T-cell (primary cell): ENCODE measurements at places on chromosomes 7 and 10.

GRCh38 chr10:72123616-72124015 is 35.3 kb upstream of the SPOCK2 start:
- DNase-seq: no peak

DNA sequence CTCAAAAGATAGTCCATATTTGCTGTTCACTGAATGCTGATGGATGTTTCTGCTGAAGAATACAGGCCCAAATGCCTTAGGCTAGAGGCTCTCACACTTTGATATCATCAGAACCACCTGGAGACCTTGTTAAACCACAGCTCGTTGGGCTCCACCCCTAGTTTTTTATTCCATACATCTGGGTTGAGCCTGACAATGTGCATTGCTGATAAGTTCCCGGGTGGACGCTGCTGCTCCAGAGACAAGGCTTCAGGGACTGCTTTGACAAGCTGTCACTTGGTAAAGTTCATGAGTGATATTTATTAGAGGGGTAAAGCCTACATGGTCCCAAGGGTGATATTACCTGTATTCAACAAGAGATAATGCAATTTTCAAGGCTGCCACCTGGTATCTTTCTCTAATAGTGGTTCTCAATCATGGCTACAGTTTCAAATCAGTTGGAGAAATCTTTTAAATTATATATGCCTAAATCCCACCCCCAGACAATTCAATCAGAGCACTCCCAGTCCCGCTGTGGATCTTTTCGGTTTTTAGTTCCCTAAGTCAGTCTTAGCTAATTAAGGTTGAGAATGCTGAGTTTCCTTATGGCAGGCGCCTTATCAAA is 107.1 kb upstream of the GSDME start:
- DNase-seq: no peak

DNA sequence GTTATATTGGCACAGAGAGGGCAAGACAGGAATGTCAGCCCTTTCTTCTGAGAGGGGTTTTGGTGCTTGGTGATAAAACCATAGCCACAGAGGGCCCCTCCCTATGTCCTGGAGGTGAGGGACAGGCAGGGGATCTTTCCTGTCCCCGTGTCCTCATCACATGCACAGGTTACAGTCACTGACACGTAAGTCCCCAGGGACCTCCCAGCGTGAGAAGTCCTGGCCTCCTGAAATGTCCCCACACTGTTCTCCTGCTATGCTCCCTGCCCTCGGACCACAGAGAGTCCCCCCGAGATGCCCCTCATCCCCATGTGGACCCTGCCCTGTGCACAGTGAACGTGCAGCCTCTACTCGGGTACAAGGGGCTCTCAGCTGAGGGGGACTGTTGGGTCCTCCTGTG is 260.4 kb downstream of the ZMYND11 start:
- DNase-seq: no peak

GRCh38 chr7:91165846-91166230 is 98.4 kb upstream of the FZD1 start:
- DNase-seq: no peak

DNA sequence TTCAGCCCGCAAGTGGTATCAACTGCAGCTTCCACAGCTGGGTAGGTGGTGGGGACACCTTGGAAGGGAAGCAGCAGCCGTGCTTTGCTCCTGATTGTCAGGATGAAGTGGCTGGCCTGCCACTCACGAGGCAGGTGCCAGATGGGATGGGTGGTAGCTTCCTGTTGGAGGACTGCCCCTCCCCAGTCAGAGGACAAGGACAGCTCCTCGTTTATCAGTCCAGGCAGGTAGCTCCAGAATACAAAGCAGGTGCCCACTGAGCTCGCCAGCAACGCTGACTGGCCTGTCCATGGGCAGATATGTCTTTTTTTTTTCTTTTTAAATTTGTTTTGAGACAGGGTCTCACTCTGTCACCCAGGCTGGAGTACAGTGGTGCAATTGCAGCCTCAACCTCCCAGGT is 431.3 kb downstream of the GALNT17 start:
- DNase-seq: no peak

DNA sequence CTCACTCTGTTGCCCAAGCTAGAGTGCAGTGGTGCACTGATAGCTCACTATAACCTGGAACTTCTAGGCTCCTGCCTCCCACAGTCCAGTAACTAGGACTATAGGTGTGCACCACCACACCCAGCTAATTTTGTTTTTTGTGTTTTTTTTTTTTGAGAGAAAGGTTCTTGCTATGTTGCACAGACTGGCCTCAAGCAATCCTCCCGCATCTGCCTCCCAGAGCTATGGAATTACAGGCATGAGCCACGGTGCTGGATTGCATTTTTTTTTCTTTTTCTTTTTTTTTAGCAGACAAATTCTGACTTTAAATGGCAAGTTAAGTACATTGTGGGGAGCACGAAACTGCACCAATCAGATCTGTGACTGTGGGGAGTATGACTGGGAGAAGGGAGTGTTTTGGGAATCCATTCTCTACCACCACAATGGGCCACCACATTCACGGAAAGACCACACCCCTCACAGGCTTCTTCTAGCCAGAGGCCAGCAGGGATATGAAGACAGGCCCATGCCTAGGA is 58.1 kb upstream of the MSMB start:
- DNase-seq: no peak

- DNase-seq: no peak
Observed at GRCh38 chr7:90401989-90402388, 1.3 kb upstream of the CLDN12 start.

DNA sequence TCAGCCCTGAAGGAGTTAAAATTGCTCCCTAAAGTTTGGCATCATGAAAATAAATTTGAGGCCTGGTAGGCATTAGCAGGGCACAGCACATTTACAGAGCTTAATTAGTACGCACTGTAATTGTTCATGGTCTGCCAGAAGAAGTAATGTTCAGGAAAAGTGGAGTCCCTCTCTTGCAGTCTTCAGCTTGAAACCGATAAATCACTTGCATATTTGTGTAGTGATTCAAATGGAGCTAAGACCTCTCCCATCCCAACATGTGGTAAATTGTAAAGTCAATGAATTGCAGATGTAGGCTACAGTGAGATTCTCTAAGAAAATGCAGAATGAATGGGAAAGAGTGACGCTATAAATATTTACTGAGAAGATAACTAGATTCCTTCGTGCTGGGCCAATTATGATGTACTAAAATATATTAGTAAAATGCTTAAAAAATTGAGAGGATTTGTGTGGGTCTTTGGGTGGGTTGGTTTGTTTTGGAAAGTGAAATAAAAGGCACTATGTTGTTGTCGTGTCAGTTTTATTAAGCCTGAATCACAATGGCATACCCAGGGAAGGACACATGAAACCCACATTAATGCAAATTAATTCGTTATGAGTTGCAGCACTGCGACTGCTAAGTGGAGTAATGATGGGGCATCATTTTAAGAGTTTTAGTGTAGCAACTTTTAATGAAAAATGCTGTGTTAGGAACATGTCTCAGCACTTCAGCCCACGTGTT is 8.4 kb downstream of the TCF7L2 start:
- DNase-seq: no peak

GRCh38 chr7:114416129-114416990 is 1.7 kb downstream of the FOXP2 start:
- no peak for DNase-seq

DNA sequence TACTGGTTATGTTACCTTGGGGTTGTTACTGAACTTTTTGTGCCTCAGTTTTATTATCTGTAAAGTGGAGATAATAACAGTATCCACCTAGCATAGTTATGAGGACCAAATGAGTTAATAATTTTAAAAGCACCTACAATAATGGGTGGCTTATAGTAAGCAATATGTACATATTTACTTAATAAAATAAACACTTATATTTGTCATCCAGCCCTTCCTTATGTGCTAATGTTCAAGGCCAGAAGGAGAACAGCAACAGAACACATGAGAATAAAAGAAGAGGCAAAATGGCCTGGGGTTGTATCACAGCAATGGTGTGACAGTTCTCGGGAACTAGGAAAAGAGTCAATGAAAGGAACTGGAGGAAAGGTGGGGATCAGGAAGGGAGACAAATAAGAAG is 255.4 kb upstream of the LRGUK start:
- no peak for DNase-seq

DNA sequence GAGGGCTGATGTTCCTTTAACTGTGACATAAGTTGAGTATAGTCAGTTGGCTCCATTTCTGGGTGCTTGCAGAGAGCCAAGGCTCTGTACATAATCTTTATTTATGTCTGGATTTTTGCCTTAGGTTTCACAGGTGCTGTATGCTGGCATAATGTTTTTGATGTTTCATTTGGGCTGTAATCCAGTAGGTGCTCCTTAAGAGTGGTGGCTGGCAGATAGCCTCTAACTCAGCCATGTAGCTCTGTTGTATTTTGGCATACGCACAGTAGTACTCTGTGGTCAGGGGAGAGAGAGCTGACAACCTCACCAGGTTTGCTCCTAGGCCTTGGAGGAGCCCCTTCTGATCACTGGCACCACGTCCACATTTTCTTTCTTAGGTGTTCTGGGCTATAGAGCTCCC is 61.1 kb downstream of the RNF133 start:
- no peak for DNase-seq

GRCh38 chr10:131244836-131245235 is 66.7 kb downstream of the TCERG1L start:
- DNase-seq: no peak

DNA sequence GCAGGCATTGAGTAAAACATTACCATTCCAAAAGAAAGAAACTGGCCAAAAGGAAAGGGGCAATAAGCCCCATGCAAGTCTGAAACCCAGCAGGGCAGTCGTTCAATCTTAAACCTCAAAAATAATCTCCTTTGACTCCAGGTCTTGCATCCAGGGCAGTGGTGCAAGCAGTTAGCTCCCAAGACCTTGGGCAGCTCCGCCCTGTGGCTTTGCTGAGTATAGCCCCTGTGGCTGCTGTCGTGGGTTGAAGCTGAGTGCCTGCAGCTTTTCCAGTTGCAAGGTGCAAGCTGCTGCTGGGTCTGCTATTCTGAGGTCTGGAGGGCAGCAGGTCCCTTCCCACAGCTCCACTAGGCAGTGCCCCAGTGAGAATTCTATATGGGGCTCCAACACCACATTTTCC is 580.1 kb upstream of the AUTS2 start:
- DNase-seq: no peak

DNA sequence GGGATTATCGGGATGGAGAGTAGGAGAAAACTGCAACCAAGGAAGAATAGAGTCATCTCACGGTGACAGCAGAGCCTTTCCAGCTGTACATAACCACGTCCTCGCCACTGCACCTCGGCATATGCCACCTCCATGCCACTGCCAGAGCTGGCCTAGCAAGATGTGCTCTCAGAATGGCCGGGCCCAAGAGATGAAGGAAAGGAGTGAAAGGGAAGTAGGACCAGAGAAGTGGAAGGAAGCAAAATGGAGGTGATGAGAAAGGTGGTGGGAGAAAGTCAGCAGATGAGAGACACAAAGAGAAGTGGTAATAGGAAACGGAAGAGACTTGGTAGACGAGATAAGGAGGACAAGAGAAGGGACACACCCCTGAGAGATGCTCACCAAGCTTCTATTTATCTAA is 8.0 kb upstream of the CALU start:
- DNase-seq: no peak

GRCh38 chr7:141991140-141991539 is 4.5 kb upstream of the MGAM start:
- no peak for DNase-seq

- DNase-seq: no peak
Observed at GRCh38 chr10:43099928-43100327, 23.1 kb downstream of the RET start.

- no peak for DNase-seq
Observed at GRCh38 chr10:132626761-132627665, 89.4 kb downstream of the INPP5A start.

- no peak for DNase-seq
Observed at GRCh38 chr10:87702973-87703294, 43.3 kb downstream of the PAPSS2 start.

- no peak for DNase-seq
Observed at GRCh38 chr7:6542368-6542767, 8.9 kb downstream of the GRID2IP start.

GRCh38 chr10:122316224-122316884 is 45.3 kb downstream of the BTBD16 start:
- DNase-seq: no peak
